ENCODE measurements at places on chromosomes 12 and 14. TPM values are rescaled to one million over a fixed set of nuclear protein-coding genes. Genes with fewer than 3 reads are reported as not detected.

DNA sequence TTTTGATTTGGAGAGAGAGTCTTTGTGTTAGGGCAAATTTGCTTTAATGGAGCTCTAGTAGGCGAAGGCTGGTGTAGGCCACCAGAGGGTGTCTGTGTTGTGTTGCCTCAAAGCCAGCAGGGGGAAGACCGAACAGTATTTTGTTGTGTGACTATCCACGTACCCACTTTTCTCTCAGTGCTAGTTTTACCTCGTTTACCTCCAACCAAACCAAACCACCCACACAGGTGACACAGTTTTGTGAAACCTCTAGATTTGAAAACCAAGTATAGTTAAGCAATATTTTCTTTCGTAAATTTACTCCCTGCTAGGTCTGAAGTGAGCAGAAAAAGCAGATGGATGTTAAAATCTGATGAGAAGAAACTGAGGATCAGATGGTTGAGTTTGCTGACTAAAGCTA is 36.3 kb upstream of the NPFF start:
- H3K36me3 ChIP-seq, result peaks cover 11% of the 10 kb centered on the region
- no peak overlapping the region for H3K4me3 ChIP-seq
- no peaks in the 10 kb centered on the region for H3K27me3 ChIP-seq

- no peaks in the 10 kb centered on the region for H3K27me3 ChIP-seq
- H3K4me3 ChIP-seq, result no peak overlapping the region
- no peaks in the 10 kb centered on the region for H3K36me3 ChIP-seq
Observed at GRCh38 chr14:96097752-96098151, 58.6 kb downstream of the C14orf132 start.

- 0 out of 2 replicates have a peak, but pooled peaks cover 6% of the 10 kb centered on the region for H3K36me3 ChIP-seq
- no peaks in the 10 kb centered on the region for H3K4me1 ChIP-seq
- no peak for DNase-seq
- no peaks in the 10 kb centered on the region for H3K27me3 ChIP-seq
- H3K4me3 ChIP-seq, result no peak overlapping the region
Observed at GRCh38 chr12:118269806-118270205, 102.9 kb downstream of the TAOK3 start.

GRCh38 chr14:41663473-41663850 is 56.8 kb downstream of the LRFN5 start:
- no peak overlapping the region for H3K27ac ChIP-seq
- no peaks in the 10 kb centered on the region for H3K36me3 ChIP-seq
- peaks cover 8% of the 10 kb centered on the region for H3K4me1 ChIP-seq

C12orf56 gene
- total RNA-seq, result 0.43 TPM

DNA sequence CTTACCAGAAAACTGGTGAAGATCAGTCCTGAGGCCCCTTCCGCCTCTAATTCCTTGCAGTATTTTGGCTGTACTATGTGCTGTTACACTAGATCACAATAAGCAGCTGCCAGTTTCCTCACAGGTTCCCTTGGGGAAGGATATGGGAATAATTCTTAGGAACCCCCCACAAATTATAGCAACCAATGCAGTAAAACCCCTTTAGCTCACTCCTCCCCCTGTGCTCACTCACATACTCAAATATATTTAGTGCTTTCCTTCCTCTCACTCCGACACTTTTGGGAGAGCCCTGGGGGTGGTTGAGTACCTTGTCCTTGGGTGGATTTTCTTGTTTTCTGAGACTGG is 162.7 kb downstream of the ETV6 start:
- no peaks in the 10 kb centered on the region for H3K27me3 ChIP-seq
- no peak overlapping the region for H3K4me3 ChIP-seq
- H3K27ac ChIP-seq, result no peak overlapping the region
- H3K4me1 ChIP-seq, result peaks cover 30% of the 10 kb centered on the region
- H3K36me3 ChIP-seq, result no peaks in the 10 kb centered on the region
- DNase-seq, result no peak

DNA sequence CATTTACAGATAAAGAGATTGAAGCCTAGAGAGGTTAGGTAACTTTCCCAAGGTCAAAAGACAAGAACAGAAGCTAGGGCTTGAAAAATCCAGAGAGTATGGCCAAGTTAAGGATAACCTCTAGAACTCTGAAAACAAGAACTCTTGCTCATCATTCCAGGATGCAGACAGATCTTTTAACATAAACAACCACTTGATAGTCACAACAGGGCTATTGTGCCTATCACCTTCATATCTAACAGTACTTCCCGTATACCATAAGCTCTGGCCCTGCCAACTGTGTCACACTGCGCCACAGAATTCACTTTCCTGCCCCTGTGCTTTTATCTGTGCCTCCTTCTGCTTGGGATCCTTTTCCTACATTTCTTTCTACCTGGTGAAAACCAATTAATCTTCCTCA is 18.2 kb downstream of the ERP29 start:
- no peaks in the 10 kb centered on the region for H3K27me3 ChIP-seq
- peaks cover 65% of the 10 kb centered on the region for H3K36me3 ChIP-seq
- H3K4me1 ChIP-seq, result no peaks in the 10 kb centered on the region
- H3K27ac ChIP-seq, result no peak overlapping the region

- H3K27me3 ChIP-seq, result no peaks in the 10 kb centered on the region
- DNase-seq, result no peak
Observed at GRCh38 chr14:98218218-98218617, 1053.8 kb downstream of the BCL11B start.

All from GM23248 (cell line).